ENCODE measurements at places on chromosomes 2 and 18.

GRCh38 chr2:127596311-127597045, 49.5 kb upstream of the GPR17 start:
- DNase-seq, result no peak

GRCh38 chr2:217108086-217108485, 248.2 kb upstream of the TNP1 start:
- no peak for DNase-seq

- DNase-seq, result no peak
These were observed 148.3 kb downstream of the KLHL29 start for GRCh38 chr2:23533338-23533695.

GRCh38 chr2:197235711-197236110, 74.9 kb downstream of the ANKRD44 start:
- DNase-seq, result no peak

GRCh38 chr2:154698296-154698720, at the start of gene KCNJ3:
Gene KCNJ3 (plus strand): TSS chr2:154698695. CDS start chr2:154698776, 81 bp downstream.
- no peak for DNase-seq

GRCh38 chr2:62589691-62590356, 83.8 kb upstream of the TMEM17 start:
- DNase-seq, result no peak

DNA sequence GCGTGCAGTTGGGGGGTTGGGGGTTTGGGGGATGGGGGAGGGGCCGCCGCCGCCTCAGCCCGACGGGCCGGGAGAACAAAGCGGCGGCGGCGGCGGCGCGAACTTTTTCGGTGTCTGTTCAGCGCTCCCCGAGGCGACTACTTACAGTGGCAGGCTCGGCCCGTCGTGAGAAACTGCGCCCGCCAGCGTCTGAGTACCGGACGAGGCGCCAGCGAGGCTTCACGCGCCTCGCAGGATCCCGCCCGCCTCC, 172 bp downstream of the PRKD3 start:
- DNase-seq, result no peak

- no peak for DNase-seq
These were observed 144.3 kb downstream of the MYO3B start for GRCh38 chr2:170322140-170322766.

DNA sequence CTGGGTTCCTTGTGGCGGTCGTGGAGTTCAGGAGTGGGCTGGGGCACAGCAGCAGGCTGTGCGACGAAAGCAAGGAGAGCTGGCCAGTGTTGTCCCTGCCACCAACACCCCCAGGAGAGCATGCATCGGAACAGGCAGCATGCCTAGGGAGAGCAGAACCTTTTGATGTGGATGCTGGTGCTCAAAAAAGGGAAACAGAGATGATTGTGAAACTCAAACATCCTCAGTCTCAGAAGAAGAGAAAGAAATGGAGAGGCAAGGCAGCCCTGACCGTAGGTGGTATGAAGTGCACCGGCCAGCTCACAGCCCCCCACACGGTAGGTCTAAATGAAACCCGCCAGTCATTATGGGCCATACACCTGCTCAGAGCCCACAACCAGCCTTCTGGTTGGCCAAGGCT, 253.4 kb downstream of the GBX2 start:
- no peak for DNase-seq

DNA sequence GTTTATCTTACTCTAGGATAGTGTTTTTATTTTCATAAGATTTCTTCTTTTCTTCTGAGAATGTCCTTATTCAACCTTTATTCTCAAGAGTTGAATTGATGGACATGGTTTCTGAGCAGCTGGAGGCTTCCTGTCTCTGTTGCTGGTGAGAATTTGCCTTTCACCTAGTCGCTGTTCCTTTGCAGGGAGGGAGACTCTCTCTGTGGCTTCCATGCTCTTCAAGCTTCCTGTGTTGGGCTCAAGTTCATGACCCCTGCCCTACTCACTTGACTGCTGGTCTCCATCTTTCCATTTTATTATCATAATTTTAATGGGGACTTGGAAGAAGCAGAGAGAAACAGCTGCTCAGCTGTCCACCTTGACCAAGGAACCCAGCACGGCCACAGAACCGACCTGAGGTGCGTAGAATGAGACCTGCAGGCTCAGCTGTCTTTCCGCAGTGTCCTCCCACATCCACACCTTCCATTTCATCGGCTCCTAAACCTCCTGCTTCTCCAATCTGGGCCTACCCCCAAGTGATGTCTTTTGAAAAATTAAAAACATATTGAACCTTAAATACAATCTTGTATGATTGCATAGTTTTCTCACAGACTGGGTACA, 24.2 kb downstream of the TMEM18 start:
- DNase-seq, result no peak

- no peak for DNase-seq
These were observed 69.5 kb downstream of the SESTD1 start for GRCh38 chr2:179195141-179195540.
